D721Med (cell line): ENCODE measurements at places on chromosomes 1 and 21.

DNA sequence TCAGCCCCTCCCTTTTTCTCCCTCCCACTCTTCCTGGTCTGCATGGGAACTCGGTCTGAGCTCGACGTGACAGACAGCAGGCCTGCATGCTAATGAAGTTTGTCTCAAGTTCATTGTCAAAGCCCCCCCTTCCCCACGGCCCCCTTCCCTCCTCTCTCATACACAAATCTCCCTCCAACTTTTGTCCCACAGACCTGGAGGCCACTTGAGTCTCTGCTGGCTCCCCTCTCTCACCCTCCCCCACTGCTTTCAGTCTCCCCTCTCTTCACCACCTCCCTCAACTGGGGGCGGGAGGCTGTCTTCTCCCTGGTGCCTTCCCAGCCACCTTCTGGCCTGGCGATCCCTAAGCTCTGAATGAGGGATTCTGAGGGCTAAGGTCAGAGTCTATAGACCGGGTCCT lies 61.3 kb downstream of the RHBG start:
- no peak for DNase-seq

- no peak for DNase-seq
Observed at GRCh38 chr1:33725556-33726160, 138.2 kb upstream of the HMGB4 start.

DNA sequence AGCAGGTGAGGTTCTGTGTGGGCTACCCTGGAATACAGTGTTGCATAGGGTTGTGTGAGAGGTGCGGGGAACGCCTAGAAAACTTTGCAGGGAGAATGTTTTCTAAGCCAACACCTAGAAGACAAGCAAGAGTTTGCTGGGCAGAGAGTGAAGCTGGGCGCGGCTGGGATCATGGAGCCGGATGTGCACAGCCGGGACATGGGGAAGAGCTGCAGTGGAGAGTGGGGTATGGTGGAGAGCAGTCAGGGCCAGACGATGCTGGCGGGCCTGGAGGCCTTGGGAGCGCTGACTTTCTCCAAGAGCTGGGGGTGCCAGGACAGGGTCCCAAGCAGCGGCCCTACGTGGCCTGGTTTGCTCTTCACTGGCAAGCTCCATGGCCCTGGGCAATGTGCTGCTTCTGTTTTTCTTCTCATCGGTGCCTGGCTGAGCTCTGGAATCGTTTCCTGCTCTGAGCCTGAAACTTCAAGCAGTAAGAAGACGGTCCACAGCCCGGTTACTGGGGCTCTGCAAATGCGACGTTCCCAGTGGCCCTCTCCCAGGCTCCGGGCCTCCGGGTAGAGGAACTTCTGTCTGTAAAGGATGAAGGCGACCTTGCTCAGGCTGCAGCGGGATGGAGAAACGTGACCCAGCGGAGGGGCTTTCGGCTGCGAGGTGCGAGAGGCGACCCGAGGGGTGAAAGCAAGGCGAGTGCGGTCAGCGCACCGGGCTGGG lies 51.9 kb upstream of the CD34 start:
- DNase-seq = no peak

GRCh38 chr1:67869233-67869632 lies 36.0 kb upstream of the GNG12 start:
- no peak for DNase-seq

GRCh38 chr1:199701726-199702125 lies 325.8 kb upstream of the NR5A2 start:
- no peak for DNase-seq

DNA sequence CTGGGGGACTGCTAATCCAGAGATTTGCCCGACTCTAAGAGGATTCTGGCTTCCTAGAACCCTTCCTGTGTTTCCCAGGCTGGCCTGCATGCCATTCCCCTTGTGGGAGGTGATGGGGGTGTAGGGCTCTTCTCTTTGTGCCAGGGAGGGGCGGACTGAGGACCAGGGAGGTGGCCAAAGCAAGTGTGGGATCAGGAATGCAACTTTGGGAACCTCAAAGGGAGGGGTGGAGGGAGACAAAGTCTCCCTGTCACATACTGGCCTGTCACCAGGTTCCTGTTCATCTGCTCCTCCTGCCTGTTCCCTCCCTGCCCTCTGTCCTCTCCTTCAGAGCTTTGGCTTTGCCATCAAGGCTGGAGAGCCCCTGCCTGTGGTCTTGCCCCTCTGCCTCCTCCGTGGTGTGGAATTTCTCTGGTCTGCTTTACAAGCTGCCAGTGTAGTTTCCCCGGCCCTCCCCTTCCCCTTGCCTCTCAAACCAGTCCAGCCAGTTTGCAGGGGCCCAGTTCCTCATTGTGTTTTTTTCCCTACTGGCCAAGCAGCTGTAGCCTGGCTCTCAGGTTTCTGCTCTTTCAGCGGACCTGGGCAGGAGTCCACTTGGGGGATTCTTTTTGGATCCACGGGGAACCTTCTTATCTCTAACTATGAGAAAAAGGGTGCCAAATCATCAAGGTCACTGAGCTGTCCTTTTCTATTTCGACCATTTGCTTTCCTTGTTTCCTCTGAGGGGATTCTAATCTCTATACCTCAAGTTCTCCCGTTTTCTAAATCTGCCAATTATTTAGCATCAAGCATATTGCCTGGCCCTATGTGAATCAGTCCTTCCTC lies 1.8 kb downstream of the CGN start:
- no peak for DNase-seq

GRCh38 chr1:171988243-171988885 lies 147.1 kb downstream of the DNM3 start:
- DNase-seq = no peak

DNA sequence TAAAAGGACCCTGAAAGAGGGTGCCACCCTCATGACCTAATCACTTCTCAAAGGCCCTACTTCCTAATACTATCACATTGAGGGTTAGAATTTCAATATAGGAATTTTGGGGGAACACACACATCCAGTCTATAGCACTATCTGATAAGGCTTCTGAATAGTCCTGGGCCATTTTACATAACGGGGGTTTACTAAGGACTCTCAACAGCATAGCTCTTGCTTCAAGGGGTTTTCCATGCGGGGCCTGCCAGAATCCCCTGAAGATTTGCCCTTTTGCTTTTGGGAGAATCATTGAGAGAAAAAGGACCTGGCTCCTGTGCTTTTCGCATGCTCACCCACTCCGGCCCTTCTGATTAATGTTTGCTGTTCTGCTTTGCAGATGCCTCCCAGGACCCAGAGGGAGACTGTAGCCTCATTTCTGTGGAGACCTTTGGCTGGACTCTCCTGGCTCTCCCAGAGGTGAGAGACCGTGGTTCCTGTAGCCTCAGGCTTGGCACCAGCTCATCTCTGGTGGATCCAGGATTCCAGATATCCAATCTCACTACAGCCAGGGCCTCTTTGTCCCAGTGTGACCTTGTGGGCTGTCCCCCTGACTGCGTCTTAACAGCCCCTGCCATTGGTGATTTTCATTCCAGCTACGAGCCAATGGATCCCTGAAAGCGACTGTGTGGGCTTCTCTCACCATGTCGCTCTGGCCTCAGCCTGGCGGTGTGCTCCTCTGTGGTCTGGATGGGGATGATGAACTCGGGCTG lies 72.6 kb downstream of the DDR2 start:
- DNase-seq = no peak

- DNase-seq = peak; percentile 61
Observed at GRCh38 chr1:53088616-53089300, 26.7 kb downstream of the PODN start.

- DNase-seq = no peak
Observed at GRCh38 chr1:179253286-179253972, 24.0 kb upstream of the ABL2 start.

DNA sequence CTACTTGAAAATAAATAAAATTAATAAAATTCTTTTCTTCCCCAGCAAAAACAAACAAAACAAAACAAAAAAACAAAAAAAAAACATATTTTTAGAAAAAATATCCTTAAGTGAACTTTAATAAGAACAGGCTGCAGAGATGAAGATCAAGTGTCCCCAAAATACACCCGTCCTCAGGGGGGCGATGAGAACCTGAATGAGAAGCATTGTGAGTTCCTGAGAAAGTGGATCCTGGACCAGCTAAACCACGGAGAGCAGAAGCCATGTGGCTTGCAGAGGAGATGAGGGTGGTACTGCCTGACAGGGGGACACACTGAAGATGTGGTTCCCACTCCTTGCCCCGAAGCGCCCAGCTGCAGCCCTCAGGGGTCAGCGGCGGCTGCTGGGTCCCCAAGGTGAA lies 89.3 kb downstream of the ITPKB start:
- DNase-seq = no peak

DNA sequence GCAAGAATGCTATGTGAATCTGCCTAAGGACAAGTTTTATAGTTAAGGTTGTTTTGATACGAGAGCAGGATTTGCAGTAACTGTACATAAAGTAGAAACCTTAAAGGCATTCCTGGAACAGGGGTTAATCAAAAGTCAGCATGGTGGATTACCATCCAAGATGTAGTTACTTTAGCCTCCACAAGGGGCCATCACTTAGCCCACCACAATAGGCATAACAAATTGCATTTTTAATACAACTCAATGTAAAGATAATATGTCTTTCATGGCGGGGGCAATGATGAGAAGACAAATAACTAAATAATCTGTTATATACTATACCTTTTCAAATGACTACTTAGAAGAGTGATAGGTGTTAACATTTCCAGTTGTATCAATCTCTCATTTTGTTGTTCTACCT lies 611.2 kb upstream of the ADGRL4 start:
- no peak for DNase-seq

DNA sequence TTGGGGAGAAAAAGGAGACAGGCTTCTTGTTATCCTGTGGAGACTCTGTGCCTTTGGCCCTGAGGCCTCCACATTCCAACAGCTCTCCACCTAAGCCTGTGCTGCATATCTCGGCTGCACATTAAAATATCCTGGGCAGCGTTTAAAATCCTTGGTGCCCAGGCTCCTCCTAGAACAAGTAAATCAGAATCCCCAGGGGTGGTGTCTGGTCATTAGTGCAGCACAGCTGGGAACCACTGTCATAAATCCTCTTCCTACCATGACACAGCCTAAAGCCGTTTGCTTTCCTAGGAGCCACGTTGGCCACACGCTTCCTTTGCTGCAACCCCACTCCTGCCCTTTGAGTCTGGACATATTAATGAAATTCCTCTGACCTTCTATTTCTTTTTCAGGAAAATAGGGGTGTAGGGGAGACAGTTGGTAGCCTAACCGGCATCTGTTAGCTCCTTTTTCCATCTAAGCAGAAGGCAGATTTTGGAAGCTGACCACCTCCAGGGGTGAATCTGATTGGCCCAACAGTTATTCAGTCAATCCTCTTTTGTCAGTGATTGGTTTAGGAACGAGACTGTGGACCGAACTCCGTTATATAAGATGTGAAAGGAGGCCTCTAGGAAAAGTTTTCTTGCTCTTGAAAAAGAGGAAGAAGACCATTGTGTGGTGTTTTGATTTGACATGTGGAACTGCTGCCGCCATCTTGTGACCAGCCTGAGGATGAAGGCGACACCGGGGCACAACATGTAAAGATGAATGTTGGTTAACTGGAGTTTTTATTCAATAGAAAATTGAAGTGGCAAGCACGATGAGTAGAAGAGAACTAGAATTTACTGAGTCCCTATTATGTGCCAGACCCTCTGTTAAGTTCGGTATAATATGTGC lies 41.9 kb downstream of the JUN start:
- no peak for DNase-seq

DNA sequence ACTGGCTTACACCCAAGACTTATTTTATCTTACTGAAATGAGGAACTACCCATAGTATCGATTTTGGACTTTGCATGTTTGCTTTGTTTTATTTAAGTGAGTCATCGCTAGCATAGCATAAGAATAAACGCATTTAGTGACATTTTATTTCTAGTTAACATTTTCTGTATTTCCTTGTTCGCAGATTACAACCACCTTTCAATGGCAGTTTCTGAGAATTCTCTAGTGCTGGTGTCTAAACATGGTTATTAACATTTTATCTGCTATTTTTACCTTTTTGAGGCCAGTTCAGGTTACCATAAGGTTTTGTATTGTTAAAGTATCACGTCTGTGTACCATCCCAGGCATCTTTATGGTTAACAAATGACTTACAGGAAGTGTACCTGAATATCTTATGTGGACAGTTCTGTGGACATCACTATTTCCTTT lies 24.5 kb downstream of the EEIG2 start:
- DNase-seq = no peak

DNA sequence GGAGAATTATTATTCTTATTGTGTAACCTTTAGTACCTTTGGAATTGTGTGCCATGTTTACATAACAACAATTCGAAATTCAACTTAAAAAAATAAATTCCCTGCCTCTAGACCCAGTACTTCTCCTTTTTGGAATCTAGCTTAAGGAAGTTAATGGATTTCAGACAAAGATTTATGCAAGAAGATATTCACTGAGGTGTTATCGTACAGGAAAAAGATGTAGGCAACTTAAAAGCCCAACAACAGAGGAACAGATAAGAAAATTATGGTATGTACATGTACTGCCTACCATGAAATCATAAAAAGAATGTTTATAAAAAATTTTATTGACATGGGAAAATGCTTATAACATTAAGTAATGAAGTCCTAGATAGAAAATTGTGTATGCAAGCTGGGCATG lies 18.2 kb upstream of the STMN1 start:
- no peak for DNase-seq

DNA sequence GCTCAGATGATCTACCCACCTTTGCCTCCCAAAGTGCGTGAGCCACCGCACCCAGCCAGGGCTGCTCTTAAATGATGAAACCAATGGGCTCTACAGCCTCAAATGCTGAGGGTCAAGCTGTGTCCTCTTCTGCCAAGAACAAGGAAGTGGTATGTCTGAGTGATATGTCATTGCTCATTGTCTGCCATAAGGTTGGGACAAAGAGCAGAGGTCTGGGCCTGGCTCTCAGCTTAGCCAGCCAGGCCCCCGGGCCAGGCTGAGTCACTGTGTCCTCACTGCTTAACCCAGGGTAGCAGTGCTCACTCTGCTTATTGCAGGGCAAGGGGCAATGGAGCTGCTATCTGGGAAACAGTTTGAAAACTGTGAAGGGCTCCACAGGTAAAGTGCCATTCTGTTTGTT lies 8.3 kb upstream of the ETS2 start:
- no peak for DNase-seq

- DNase-seq = no peak
Observed at GRCh38 chr1:2921970-2922686, 99.1 kb upstream of the ACTRT2 start.

GRCh38 chr1:187617776-187618175 lies 789.0 kb downstream of the PLA2G4A start:
- DNase-seq = no peak

- no peak for DNase-seq
Observed at GRCh38 chr1:30684259-30684658, 39.1 kb downstream of the MATN1 start.

DNA sequence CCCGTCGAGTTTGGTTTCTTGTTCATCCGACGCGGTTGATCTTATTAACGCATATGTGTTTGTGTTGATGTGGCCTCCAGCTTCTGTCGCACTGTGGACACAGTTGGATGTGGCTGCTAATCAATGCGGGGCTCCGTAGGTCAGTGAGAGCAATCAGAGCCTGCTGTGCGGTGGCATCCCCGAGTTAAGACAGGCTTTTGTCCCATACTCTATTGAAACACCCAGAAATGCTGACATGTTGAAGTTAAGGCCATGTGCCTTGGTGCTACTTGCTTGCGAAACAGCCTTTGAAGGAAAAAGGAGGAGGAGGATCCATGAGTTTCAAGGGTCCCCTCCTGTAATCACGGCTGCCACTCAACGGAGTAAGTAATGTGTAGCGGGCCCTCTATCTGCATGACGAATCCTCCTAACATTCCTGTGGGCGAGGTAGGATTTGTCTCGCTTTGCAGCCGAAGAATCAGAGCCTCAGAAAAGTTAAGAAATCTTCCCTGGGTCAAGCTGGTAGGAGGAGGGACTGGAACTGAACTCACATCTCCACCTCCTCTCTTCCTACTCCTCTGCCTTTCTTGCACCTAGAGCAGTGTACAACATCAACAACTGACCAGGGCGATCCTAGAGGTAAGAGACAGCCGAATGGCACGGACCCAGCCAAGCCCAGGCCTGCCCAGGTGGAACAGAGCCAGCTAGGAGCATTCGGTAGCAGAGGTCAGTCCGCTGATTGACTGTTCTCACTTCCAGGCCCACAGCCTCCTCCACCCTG lies 19.5 kb downstream of the PDE9A start:
- no peak for DNase-seq
